Kidney epithelial cell (primary cell): ENCODE measurements at places on chromosomes 16 and 17. TPM values are rescaled to one million over a fixed set of nuclear protein-coding genes. Genes with fewer than 3 reads are reported as not detected.

DNA sequence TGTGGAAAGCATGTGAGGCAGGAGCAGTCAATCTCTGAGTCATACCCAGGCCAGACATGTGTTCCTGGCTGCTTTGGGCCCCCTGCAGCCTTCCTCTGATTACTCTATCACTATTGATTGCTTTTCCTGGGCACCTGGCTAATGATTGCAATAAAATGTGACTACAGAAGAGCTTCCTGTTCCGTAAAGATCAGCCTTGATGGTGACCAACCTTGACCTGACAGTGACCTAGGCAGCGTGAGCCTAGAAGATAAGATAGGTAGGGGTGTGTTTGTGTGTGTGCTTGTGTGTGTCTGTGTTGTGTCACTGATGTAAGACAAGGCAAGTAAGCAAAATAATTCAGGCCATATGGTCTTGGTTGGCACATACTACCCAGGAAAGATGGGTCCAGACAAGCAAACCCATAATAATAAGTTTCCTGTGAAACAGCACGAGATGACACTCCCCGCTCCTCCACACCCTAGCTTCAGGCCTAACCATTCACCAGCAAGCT is 367.7 kb upstream of the CDH11 start:
- no peak for DNase-seq

DNA sequence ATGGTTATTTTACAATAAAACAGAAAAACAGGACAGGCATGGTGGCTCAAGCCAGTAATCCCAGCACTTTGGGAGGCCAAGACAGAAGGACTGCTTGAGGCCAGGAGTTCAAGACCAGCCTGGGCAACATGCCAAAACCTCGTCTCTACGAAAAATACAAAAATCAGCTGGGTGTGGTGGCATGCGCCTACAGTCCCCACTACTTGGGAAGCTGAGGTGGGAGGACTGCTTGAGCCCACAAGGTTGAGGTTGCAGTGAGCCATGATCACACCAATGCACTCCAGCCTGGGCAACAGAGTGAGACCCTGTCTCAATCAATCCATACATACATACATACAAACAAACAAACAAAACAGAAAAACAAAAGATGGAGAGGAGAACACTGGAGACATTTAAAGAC is 45.6 kb downstream of the USP31 start:
- no peak for DNase-seq

GRCh38 chr16:56801762-56802161 is 63.2 kb upstream of the SLC12A3 start:
- DNase-seq, result no peak

DNA sequence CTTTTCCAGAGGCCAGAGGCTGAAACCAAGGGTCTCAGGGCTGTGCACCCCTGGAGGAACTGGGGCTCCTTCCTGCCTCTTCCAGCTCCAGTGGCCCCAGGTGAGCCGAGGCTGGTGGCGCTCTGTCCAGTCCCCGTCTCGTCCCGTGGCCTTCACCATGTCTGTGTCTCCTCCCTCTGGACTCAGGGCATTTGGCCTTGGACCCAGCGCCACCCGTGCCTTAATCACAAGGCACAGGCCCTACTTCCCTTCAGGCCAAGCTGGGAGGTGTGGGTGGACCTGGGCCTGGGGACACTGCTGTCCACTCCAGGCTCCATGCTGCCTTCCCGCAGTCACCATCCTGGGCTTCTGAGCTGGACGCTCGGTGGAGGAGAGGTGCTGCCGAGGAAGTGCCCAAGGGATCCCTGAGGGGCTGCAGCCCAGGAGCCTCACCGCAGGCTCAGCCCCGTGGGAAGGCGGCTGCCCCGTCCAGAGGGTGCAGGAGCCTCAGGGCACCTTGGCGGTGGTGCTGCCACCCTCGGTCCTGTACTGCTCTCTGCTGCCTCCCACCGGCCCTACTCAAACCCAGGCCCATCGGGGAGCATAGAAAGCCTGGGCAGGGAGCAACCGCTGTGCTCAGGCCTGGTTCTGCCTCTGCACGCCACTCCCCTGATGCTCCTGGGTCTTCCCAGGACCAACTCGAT is 9.6 kb upstream of the APRT start:
- no peak for DNase-seq

DNA sequence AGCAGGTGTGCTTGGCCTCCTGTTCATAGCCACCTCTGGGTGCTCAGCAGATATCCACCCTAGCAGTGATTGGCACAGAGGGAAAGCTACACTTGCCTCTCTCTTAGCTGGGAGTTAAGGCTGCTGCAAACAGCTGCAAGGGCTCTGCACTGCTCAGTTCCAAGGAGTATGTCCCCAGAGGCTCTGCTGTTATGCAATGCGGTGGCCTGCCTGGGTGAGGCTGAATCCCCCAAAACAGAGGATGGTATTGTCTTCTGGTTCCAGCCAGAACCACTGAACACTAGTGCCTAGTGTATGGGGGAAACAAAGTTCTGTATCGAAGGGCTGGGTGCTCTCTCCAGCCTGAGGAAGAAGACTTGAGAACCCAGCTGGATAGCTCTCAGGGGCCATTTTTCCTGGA is 16.8 kb downstream of the TMEM94 start:
- DNase-seq, result no peak

DNA sequence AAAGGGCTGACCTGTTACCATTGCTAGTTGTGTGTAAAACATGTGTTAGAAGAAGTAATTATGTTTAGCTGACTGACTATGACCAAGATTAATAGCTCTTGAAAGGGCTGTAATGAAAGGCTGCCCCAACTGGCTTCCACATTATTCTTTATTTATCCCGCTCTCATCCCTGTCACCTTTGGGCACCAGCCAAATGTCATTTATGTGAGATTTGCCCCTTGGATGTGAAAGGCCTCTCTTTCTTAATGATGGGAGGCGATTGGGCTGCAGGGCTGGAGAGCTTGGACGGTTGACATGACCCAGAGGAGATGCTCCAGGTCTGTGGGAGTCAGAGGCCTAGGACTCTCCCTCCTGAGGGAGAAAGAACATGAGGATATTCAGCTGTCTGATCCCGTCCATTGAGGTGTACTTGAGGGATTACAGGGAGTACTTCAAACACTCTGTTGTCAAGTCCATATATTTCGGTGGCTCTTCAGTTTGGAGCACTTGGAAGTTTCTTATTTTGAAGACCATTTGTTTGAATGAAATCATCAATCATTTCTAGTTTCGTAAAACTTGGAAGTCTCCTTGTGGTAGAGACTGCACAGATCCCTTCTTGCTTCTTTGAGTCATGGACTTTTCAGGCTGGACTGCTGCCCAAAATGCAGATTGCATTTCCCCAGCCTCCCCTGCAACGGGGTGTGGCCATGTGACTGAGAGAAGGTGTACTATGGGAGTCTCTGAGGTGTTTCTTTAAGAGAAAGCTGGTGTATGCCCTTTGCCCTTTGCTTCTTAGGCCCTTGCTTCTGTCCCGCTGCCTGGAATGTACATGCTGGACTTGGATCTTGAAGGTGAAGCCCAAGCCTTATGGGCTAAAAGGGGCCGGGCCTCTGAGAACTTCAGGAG is 51.3 kb downstream of the FTO start:
- DNase-seq, result peak; percentile 65

DNA sequence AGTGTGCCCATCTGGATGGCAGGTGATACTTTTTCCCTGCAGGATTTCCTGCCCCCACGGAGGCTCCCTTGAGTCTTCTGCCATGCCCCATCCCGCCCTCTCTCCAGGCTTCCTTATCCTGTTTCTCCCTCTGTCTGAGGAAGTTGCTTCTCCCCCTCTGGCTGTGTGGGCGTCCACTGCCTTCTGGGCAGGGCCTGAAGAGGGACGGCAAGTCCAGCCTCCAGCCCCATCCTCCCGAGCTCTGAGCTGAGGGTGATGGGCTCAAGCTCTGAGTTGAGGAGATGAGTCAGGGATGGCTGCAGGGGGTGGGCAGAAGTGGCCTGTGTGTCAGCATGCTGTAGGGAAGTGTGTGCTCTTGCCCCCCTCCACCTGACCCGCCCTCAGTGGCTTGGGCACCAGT is 14.2 kb upstream of the RAP1GAP2 start:
- DNase-seq, result peak; percentile 10

- DNase-seq, result no peak
These were observed 43.9 kb downstream of the FBXL20 start for GRCh38 chr17:39357488-39357887.

- no peak for DNase-seq
These were observed 50.5 kb downstream of the IKZF3 start for GRCh38 chr17:39813631-39814030.

DNA sequence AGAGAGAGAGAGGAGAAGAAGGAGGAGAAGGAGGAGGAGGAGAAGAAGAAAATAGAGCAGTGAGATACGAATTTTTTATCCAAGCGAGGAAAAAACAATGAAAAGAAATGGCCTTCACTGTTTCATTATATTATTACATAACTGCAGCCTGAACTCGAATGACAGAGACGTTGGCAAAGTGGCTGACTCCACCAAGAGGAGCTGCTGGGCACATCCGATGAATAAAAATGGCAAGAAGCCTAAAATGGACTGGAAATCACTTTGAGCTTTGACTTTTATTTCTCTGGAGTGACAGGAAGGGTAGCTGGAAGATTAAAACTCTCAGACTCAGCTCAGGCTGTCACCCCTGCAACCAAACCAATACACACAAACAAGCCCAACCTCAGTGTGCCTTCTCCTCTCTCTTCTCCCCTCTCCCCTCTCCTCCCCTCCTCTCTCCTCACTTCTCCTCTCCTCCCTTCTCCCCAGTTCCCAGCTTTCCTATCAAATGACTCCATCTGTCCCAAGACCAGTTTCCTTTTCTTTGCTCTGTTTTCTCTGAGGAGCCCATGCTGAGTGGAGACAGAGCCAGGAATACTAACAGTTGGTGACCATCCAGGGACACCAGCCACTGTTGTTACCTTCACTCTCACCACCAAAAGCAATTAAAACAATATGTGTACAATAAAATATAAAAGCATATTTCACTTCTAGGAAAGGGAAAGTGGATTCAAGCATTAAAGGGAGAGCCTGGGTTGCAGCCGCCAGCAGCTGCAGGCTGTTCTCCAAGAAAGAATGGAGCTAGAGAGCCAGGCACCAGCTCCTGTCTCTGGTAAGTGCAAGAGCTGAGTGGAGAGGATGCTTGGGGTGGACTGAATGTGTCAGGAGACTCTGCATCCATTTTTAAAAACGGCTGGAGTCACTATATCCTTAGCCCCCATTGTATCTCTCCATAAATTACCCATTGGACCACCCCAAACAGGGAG is 51.2 kb downstream of the SOX9 start:
- DNase-seq, result no peak

DNA sequence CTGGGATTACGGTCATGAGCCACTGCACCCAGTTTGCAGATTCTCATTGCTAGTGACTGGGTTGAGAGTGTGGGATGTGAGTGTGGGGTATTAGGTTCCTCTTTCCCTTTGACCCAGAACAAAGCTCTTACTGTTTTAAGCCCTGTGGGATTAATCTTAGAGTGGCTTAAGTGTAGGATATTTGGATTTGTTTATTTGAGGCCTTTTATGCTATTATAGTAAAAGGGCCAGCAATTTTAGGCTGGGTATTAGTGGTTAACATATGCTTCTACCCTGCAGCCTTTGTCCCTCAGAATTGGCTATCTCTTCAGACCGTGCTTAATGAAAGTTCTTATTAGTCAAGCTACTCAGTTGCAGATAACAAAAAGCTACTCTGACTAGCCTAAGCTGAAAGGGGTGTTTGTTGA is 3.2 kb downstream of the SGF29 start:
- no peak for DNase-seq

DNA sequence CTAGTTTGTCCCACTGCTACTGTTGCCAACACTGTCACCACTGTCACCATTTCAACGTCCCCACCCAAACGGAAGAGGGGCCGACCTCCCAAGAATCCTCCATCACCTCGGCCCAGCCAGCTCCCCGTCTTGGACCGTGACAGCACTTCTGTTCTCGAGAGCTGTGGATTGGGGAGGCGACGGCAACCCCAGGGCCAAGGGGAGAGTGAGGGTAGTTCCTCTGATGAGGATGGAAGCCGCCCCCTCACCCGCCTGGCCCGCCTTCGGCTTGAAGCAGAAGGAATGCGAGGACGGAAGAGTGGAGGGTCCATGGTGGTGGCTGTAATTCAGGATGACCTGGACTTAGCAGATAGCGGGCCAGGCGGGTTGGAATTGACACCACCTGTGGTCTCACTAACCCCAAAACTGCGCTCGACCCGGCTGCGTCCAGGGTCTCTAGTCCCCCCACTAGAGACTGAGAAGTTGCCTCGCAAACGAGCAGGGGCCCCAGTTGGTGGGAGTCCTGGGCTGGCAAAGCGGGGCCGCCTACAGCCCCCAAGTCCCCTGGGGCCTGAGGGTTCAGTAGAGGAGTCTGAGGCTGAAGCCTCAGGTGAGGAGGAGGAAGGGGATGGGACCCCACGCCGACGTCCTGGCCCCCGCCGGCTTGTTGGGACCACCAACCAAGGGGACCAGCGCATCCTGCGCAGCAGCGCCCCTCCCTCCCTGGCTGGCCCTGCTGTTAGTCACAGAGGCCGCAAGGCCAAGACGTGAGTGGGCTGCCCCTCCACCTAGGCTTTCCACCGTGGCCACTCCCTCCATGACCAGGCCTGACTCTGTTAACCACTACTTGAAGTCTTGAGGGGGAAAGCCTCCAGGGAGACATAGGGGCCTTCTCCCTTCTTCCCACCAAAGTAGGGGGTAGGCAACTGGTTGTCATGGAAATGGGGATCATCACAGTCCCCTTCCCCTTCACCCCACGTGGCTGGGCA is 9.0 kb upstream of the PHKG2 start:
- no peak for DNase-seq

GRCh38 chr17:79027925-79028491 is 4.0 kb downstream of the C1QTNF1 start:
- no peak for DNase-seq

GRCh38 chr17:63686138-63686685 is 13.7 kb downstream of the LIMD2 start:
- no peak for DNase-seq

GRCh38 chr16:6247775-6248174 is 1084.9 kb upstream of the RBFOX1 start:
- no peak for DNase-seq

DNA sequence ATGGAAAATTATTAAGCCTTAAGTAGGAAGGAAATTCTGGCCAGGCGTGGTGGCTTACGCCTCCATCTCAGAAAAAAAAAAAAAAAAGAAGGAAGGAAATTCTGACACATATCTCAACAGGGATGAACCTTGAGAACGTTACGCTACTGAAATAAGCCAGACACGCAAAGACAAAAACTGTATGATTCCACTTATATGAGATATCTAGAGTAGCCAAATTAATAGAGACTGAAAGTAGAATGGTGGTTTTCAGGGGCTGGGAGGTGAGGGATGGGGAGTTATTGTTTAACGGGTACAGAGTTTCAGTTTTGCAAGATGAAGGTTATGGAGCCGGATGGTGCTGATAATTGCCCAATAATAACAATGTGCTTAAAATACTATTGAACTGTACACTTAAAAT is 16.2 kb upstream of the HNF1B start:
- no peak for DNase-seq

- no peak for DNase-seq
These were observed at the start of gene EMP2 for GRCh38 chr16:10579965-10580882. Gene EMP2, minus strand, starts transcription at chr16:10580598. Its CDS starts 32,981 bp downstream, at chr16:10547617.

The CD300E gene
- total RNA-seq, result not detected in 2 replicates

The CCL5 gene
- not detected in 2 replicates for total RNA-seq

The PLA2G10 gene
- total RNA-seq, result not detected in 2 replicates

The C17orf113 gene
- 0.34 and 0.75 TPM in 2 replicates for total RNA-seq

The TSNAXIP1 gene
- total RNA-seq, result 0.62 and 0.63 TPM in 2 replicates

The HOXB2 gene
- 15.2 and 24.6 TPM in 2 replicates for total RNA-seq

The WFIKKN2 gene
- total RNA-seq, result not detected in 2 replicates

The LRRC46 gene
- total RNA-seq, result 0.38 and 0.41 TPM in 2 replicates
